ENCODE measurements at places on chromosomes 6 and 20. TPM values are rescaled to one million over a fixed set of nuclear protein-coding genes. Genes with fewer than 3 reads are reported as not detected.

FRK gene
- 0.43 TPM for total RNA-seq

BNIP5 gene
- total RNA-seq, result not detected

HDDC2 gene
- 65.4 TPM for total RNA-seq

PSORS1C2 gene
- not detected for total RNA-seq

CCR6 gene
- not detected for total RNA-seq

TRIM15 gene
- total RNA-seq, result not detected

ZC2HC1B gene
- total RNA-seq, result not detected

KCNK16 gene
- not detected for total RNA-seq

ESR1 gene
- total RNA-seq, result 2.6 TPM

VGLL2 gene
- total RNA-seq, result not detected

CDH26 gene
- 0.86 TPM for total RNA-seq

INSM1 gene
- total RNA-seq, result under 0.01 TPM

MUCL3 gene
- total RNA-seq, result not detected

TENT5A gene
- 22.9 TPM for total RNA-seq

CNR1 gene
- total RNA-seq, result not detected

PRDM13 gene
- not detected for total RNA-seq

HTR1E gene
- not detected for total RNA-seq
